Stimulated activated CD8-positive, alpha-beta memory T cell treated with anti-CD3 and anti-CD28 coated beads, Interleukin-4, amount 100 ng/mL, for 4 hours (primary cell): ENCODE measurements at places on chromosomes 11 and 22.

- DNase-seq = no peak
Observed at GRCh38 chr22:21457023-21457787, 10.0 kb upstream of the TMEM191C start.

DNA sequence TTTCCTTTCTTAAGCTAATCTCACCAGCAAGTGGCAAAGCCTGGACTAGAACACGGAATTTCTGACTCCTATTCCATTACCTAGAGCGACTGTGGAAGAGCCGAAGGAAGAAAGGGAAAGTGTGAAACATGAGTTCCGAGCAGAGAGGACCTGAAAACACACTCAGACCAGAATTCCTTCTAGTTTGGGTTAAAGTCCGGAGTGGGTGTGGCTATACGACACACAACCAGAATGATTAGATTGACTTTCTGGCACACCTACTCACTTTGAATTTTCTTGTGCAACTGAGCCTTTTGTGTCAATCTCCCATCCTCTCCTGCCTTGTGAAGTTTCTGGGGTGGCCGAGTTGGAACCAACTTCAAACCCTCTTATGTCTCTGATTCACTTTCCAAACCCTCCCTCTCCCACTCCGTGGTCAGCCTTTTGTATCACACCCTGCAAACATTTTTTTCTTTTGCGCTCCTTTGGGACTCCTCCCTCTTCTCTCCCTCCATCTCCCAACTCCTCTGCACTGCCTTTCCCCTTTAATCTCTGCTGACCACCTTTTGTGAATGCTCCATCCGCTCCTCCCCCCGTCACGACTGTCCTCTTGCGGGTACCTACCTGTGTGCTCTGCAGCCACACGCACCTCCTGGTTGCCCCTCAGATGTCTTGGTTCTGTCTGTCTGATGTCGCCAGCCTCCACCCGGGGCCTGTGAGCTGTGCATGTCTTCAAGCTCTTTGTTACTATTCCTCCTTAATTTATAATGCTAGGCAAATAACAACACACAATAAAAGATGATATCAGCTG lies 86.3 kb upstream of the BLID start:
- no peak for DNase-seq

DNA sequence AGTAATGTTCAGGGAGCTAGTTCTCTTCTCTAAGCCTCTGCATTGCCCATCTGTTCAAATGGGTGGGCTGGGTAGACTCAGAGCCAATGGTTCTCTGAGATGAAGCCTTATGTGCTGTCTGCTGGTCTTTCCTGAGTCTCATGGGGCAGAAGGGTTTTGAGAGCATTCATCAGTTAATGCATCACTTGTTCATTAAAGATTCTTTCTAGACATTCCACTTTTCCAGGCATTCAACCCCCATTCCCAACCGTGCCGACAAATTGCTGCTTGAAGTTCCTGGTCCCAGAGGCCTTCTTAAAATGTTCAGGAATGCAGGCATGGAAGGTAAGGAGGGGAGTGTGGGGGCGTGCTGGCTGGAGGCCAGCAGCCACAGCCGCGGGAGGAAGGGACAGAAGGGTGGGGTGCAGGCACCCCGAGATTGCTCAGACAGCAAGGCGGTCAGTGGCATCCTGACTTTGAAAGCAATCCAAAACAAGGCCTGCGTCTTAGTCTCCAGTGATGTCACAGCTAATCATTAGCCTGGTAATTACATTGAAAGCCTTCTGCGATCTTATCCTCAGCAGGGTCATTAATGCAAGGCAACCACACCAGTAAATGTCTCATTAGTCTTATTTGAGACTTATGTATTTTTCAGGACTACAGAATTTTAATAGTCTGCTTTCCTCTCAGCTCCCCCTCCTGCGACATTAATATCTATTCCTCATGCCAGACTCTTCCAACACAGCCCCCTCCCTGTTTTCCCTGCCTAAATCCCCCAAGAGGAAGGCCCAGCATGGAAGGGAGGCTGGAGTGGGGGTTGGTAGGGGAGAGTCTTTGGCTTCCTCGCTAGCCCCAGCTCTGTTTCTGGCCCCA lies 328.8 kb downstream of the MIAT start:
- no peak for DNase-seq

- DNase-seq = no peak
Observed at GRCh38 chr22:25148149-25148691, 51.4 kb upstream of the CRYBB3 start.

GRCh38 chr11:134818516-134818915 lies 406.5 kb upstream of the B3GAT1 start:
- no peak for DNase-seq

DNA sequence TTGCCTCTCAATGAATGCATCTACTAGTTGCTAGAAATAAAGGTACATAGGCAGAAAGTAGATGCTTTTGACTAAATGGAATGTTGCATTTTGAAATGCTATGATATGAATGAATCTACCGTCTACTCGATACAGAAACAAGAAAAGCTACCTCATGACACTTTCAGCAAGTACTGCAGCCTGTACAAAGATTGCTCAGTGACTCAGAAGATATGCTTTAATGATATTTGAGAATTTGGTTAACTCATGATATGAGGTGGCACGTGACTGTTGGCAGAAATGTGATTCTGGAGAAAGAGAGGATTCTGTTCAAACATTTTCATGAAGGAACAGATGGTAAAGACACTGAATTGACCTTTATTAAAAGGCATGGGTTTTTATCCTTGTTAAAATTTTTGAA lies 76.0 kb downstream of the HSD17B12 start:
- no peak for DNase-seq

GRCh38 chr11:57476757-57477506 lies 16.6 kb downstream of the RTN4RL2 start:
- no peak for DNase-seq

GRCh38 chr11:587546-587945 lies 11.3 kb downstream of the PHRF1 start:
- no peak for DNase-seq

DNA sequence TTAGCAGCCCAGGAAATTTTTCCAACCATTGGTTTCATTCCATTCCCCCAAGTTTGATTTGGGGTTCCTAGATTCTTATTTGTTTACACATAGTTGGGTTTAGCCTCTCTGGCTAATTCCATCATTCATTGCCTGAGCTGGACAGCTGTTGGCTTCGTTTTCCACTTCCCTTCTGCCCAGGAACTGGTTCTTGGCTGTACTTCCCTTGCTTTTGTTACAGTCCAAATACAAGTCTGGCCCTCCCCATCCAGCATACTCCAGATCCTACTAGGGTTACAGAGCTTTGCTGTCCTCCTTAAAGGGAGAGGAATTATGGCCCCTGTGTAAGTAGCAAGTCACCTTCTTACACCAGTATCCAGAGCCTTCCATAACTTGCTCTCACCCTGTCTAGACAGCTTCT lies 356.3 kb downstream of the FAT3 start:
- no peak for DNase-seq

DNA sequence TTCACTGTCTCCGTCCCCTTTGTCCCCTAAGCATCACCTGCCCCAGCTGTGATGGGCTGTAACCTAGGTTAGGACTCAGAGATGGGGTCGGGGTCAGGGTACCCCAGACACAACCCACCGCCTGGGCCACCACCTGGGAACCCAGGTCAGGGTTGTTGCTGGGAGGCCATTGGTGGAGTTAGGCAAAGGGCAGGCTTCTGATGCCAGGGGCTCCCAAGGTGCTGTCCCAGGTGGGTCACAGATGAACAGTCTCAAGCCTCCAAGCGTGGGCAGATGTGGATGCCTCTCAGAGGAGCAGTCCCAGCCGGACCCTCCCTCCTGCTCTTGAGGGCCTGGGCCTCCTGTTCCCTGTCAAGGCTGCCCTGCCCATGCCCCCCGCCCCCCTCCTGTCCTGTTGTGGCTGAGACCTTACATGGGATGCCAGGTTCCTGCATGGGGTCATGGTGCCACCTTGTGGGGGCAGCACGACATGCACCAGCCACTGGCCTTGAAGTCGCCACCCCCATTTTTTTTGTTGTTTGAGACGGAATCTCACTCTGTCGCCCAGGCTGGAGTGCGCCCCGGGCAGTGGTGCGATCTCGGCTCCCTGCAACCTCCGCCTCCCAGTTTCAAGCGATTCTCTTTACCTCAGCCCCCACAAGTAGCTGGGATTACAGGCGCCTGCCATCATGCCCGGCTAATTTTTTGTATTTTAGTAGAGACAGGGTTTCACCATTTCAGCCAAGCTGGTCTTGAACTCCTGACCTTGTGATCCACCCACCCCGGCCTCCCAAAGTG lies 12.1 kb downstream of the GATD1 start:
- no peak for DNase-seq

DNA sequence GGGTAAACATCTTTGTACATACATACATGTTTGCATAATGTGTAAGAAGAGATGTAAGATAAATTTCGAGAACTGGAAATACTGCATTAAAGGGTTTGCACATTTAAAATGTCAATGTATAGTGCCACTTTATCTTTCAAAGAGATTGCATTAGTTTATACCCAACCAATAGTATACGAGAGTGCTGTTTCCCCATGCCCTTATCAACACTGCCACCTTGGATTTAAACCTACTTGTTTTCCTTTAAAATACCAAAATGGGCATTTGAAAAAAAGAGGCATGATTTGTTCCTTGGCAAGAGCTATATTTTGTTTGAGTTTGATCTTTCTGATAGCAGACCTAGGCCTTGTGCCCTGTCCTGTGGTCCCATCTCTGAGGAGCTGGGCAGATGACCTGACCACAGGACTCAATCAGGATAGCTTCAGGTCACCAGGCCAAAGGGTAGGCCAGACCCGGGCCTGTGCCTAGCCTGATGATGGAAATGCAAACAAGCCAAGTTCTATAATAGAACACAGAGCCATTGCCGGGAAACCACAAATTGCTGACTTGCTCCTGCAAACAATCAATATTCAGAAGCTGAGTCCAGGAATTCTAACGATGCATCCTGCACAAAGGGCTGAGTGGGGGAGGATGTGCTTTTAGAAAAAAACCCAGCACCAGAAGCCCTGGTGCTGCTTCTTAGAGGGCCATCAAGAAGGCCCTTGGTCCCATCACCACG lies 16.9 kb upstream of the ALG8 start:
- DNase-seq = no peak

DNA sequence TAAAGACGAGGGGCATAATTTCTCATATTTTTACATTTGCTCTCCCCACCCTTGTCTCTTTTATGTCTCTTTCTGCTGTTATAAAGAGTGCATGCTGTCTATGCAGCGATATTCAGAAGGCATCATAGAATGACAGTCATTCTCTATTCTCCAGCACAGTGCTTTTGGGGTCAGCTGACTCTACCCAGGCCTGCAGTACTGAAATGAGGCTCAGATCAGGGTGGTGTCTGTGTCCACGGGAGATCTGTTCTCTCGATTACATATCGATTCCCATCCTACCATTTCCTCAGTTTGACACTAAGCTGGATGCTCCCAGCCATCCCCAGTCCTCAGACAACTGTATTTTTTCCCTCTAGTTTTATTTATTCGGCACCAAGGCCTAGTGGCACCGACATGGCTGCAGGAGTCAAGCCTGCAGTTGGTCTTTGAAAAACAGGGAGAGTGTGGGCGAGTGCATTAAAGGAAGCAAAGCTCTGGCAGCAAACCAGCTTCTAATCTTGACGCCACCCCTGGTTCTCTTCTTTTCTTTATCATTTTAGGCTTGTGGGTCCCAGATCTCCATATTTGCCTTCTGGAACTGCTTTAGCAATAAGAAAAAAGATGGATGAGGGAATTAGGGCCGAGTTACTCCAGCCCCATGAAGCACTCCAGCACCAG lies 71.6 kb upstream of the PICALM start:
- no peak for DNase-seq

- DNase-seq = no peak
Observed at GRCh38 chr22:21030032-21030431, 2.3 kb downstream of the SLC7A4 start.

- DNase-seq = no peak
Observed at GRCh38 chr22:22817468-22818201, 70.0 kb upstream of the IGLL5 start.

- no peak for DNase-seq
Observed at GRCh38 chr22:39594411-39594810, 23.9 kb downstream of the CACNA1I start.

DNA sequence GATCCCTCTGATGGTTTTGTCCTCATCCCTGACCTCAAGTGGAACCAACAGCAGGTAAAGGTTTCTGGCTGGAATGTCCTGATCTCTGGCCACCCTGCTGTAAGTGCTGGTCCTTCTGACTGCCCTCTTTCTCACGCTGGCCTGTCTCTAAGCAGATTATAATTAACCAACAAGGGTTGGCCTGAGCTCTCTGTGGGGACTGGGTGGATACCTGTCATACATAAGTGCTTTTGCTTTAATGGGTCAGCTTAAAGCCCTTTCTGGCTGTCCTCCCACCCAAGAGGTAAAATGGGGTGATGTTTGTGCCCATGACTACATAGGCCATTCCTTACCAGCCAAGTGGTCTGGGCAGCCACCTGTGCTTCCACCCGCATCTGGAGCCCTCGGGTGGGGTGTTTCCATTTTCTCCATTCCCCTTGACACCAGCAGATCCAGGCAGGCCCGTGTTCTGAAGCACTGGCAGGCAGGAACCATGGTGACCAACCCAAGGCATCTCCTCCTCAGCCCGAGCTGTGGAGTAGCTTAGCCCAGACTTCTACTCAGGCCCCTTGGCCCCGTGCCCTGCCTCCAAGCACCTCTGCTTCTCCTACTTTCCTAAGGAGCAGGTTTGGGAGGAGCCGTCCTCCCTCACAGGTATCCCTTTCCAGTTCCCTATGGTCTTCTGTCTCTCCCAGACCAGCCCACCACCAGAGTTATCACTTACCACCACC lies 17.0 kb upstream of the ST3GAL4 start:
- DNase-seq = no peak

- no peak for DNase-seq
Observed at GRCh38 chr11:36258730-36259360, 30.4 kb downstream of the COMMD9 start.

DNA sequence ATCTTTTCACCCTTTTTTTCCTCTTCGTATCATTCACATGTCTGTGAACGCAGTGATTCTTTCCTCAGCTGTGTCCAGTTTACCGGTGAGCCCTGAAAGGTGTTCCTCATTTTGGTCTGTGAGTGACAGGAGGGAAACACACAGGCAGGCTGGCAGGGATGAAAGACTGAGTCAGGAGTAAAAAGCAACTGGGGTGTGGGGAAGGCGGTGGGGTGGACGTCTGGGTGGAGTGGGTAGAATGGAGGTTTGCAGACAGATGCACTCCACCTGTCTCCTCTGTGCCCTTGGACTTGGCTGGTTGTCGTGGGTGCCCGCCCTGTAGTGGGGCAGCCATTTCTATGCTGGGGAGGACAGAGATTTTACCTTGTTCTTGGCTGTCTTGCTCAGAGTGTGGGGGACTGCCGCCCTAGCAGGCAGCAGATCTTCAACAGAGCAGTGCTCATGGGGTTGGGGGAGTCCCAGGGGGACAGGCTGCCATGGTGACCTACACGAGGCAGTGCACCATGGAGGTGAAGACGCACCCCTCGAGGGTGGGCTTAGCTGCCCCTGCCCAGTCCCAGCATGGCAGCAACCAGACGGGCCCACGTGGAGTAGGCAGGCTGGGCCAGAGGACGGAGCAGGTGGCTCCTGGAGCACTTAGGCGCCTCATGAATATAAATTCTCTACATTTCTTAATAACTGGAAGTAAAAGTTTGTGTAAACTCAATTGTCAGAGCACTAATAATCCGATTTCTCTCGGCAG lies 603.7 kb downstream of the TBC1D22A start:
- no peak for DNase-seq

DNA sequence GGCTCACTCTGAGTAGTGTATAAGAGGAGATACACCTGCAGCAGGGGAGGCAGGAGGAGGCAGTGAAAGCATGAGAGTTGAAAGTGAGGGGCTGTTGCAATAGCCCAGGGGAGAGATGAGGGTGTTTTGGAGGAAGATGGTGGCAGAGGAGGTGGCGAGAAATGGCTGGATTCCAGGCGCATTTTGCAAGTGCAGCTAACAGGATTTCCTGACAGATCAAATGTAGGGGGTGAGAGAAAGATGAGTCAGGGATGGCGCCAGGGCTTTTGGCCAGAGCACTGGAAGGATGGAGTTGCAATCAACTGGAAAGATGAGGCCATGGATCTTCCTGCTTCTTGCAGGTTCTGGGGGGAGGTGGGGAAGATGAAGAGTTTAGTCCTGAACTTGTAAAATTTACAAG lies 16.8 kb upstream of the TSPAN18 start:
- DNase-seq = no peak
